ENCODE measurements at places on chromosomes 11 and 22. TPM values are rescaled to one million over a fixed set of nuclear protein-coding genes. Genes with fewer than 3 reads are reported as not detected.

- H3K27ac ChIP-seq = no peak overlapping the region
- H3K36me3 ChIP-seq = no peaks in the 10 kb centered on the region
- DNase-seq = no peak
- no peaks in the 10 kb centered on the region for H3K27me3 ChIP-seq
- H3K4me3 ChIP-seq = no peak overlapping the region
These were observed 9.4 kb upstream of the PVALB start for GRCh38 chr22:36826262-36826661.

DNA sequence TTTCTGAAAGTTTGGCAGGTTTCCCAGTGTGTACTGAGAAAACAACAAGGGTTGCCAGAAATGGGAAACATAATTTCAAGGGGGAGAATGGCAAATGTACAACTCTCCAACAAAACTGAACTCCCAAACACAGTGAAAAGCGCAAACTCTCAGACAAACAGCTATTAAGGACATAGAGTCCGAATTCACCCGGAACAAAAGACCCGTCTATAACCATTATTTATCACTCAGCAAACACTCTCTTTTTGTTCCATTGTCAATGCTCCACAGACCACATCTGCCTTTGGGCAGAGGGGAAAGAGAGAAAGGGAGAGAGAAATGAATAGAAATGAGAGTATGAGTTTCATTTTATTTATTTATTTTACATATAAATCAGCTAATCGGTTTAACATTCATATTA is 21.7 kb downstream of the KIRREL3 start:
- no peak for DNase-seq
- H3K4me3 ChIP-seq = no peak overlapping the region
- peaks cover 14% of the 10 kb centered on the region for H3K4me1 ChIP-seq
- no peak overlapping the region for H3K27ac ChIP-seq
- no peaks in the 10 kb centered on the region for H3K36me3 ChIP-seq

- no peaks in the 10 kb centered on the region for H3K27me3 ChIP-seq
- no peaks in the 10 kb centered on the region for H3K4me1 ChIP-seq
- no peak overlapping the region for H3K4me3 ChIP-seq
- no peak for DNase-seq
- H3K27ac ChIP-seq = no peak overlapping the region
These were observed 60.7 kb downstream of the RAB38 start for GRCh38 chr11:88114486-88115045.

DNA sequence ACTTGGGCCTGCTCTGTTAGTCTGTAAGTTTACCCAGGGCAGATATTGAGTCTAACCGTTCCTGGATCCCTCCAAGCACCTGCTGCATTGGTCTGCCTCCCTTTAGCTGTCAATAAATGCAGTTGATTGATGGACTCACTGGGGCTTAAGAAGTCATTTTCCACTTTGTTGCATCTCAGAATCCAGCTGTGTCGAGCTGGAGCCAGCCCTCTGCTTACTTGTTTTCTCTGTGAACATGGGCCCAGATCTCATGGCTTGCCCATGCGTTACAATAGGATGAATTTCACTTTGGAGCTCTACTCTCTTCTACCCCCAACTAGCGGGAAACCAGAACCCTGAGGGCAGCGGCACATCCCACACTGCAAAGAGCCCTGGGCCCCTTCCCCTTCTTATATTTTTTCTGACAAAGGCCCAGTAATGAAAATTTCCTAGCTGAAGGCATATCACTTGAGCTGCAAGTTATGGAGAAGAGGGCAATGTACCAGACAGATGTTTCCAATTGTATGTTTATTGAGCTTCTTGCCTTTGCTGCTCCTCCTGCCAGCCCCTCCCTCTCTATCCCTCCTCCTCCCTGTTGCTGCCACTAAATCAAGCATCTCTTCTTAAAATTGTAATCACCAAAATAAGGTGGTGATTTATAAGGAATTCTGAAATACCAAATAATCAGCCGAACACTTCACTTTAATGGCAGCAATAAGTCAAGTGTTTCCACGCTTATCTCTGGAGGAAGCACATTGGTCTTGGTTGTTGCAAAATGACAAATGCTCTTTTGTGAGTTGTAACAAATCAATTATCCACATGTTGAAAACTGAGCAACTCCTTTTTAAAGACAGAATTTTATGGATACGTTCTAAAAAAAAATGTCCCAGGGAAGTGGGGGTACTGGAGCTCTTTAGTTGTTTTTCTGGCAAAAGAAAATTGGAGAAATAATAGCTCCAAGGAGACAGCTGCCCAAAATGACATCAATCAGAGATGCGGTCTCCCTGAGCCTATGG is 212.3 kb upstream of the ZBED5 start:
- H3K4me1 ChIP-seq = peaks cover 8% of the 10 kb centered on the region
- H3K27me3 ChIP-seq = 0 out of 2 replicates have a peak, but pooled peaks cover 4% of the 10 kb centered on the region
- DNase-seq = no peak
- H3K36me3 ChIP-seq = no peaks in the 10 kb centered on the region
- H3K27ac ChIP-seq = no peak overlapping the region
- no peak overlapping the region for H3K4me3 ChIP-seq

GRCh38 chr22:37010174-37010573 is 9.1 kb downstream of the TST start:
- no peaks in the 10 kb centered on the region for H3K36me3 ChIP-seq
- H3K27me3 ChIP-seq = no peaks in the 10 kb centered on the region
- no peak overlapping the region for H3K4me3 ChIP-seq
- no peaks in the 10 kb centered on the region for H3K4me1 ChIP-seq

GRCh38 chr11:85798361-85798760 is 12.6 kb downstream of the SYTL2 start:
- H3K4me1 ChIP-seq = no peaks in the 10 kb centered on the region
- H3K27ac ChIP-seq = no peak overlapping the region

DNA sequence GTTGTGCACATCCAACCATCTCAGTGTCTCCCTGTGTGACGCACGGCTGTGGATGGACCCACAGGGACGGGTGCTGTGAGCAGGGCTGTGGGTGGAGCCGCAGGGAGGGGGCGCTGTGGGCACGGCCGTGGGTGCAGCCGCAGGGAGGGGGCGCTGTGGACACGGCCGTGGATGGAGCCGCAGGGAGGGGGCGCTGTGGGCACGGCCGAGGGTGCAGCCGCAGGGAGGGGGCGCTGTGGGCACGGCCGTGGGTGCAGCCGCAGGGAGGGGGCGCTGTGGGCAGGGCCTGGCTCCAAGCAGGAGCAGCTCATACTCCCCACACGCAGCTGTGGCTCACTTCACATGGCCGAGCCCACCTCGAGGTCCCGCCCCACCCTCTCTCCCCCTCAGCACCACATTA is 6.0 kb upstream of the MAPK11 start:
- H3K4me1 ChIP-seq = peaks cover 8% of the 10 kb centered on the region
- H3K36me3 ChIP-seq = peaks cover 15% of the 10 kb centered on the region
- DNase-seq = no peak
- H3K27ac ChIP-seq = no peak overlapping the region
- H3K27me3 ChIP-seq = peaks cover 5% of the 10 kb centered on the region

GRCh38 chr22:25482868-25483639 is 81.4 kb upstream of the GRK3 start:
- H3K36me3 ChIP-seq = peaks cover 4% of the 10 kb centered on the region
- H3K4me3 ChIP-seq = no peak overlapping the region
- no peaks in the 10 kb centered on the region for H3K4me1 ChIP-seq
- H3K27ac ChIP-seq = no peak overlapping the region

- no peak for DNase-seq
- H3K27ac ChIP-seq = no peak overlapping the region
- no peak overlapping the region for H3K4me3 ChIP-seq
- no peaks in the 10 kb centered on the region for H3K36me3 ChIP-seq
- no peaks in the 10 kb centered on the region for H3K4me1 ChIP-seq
- H3K27me3 ChIP-seq = peaks cover 23% of the 10 kb centered on the region
These were observed 4.4 kb upstream of the SYTL2 start for GRCh38 chr11:85815186-85815931.

DNA sequence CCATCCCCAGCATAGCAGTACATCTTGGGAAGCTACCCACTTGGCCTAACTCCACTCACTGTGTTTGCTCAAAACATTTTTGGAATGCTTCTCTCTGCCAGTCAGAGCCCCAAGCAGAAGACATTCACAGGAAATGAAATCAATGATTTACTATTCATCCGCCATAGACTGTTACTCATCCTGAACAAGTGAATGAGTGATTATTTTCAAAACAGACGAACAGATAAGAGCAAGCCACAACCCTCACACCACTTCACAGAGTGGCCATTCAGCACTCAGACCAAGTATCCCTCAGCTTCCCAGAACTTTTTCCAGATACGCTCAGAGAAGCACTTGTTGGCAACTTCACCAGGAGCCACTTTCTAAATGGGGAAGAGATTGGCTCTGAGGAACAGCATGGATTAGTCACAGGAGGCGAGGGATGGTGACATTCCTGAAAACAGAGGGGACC is 13.0 kb upstream of the UBASH3B start:
- no peak overlapping the region for H3K27ac ChIP-seq
- no peaks in the 10 kb centered on the region for H3K36me3 ChIP-seq
- DNase-seq = no peak
- H3K27me3 ChIP-seq = no peaks in the 10 kb centered on the region

The CSF2RB gene
- total RNA-seq = not detected

The PTGDR2 gene
- total RNA-seq = not detected

The TRIM51G gene
- not detected for total RNA-seq

The KRTAP5-10 gene
- total RNA-seq = not detected

The PGA5 gene
- total RNA-seq = 0.67 TPM

The NXPE2 gene
- total RNA-seq = not detected

The P2RY6 gene
- not detected for total RNA-seq

The CTNND1 gene
- total RNA-seq = 167 TPM

The OR8D1 gene
- total RNA-seq = not detected

The ZBTB3 gene
- 76.5 TPM for total RNA-seq

The INS gene
- total RNA-seq = not detected
